ENCODE measurements at places on chromosomes 4 and X.

GRCh38 chr4:74547042-74547441, 102.1 kb downstream of the AREG start:
- no peak for DNase-seq

- no peak for DNase-seq
Observed at GRCh38 chr4:156191044-156191781, 237.5 kb upstream of the CTSO start.

DNA sequence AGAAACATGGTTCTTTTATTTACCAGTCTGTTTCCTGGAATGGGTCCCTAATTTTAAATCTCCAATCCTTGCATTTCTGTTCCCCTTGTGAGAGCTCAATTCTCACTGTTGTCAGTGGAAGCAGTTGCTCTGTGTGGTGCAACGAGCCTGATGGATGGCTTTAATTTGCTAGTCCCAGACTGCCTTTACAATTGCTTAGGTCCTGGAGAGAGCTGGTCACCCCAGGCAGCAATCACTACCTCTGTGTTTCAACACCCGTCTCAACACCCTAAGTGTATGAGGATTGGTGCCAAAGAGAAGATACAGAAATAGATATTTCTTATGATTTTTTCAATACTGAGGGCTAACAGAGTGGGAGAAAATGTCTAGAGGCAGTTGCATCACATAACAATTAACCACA, 873.8 kb downstream of the GLUD2 start:
- DNase-seq = no peak

DNA sequence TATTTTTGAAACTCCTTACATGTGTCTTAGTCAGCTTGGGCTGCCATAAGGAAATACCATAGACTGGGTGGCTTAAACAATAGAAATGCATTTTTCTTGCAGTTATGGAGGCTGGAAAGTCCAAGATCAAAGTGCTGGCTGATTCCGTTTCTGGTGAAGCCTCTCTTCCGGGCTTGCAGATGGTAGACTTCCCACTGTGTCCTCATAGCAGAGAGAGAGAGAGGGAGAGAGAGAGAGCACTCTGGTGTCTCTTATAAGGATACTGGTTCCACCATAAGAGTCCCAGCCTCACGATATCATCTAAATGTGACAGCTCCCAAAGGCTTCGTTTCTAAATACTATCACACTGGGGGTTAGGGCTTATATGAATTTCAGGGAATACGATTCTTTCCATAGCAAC, 39.7 kb downstream of the ENPEP start:
- no peak for DNase-seq

GRCh38 chr4:5212255-5213013, 161.2 kb downstream of the STK32B start:
- no peak for DNase-seq

GRCh38 chr4:16235209-16235608, 8.9 kb upstream of the TAPT1 start:
- no peak for DNase-seq

DNA sequence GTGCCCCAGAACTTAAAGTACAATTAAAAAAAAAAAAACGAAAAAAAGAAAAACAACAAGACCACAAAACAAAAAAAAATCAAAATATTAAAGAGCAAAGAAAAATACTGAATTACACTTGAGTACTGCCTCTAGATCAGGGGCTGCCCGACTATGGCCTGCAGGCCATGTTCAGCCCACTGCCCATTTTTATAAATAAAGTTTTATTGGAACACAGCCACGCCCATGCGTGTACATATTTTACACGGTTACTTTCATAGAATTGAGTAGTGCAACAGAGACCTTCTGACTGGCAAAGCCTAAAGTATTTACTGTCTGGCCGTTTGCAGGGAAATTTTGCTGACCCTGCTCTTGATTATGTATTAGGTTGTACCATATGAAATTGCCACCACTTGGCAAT, 130.5 kb downstream of the ATXN3L start:
- no peak for DNase-seq

- no peak for DNase-seq
Observed at GRCh38 chr4:6307230-6307629, 37.6 kb downstream of the WFS1 start.

DNA sequence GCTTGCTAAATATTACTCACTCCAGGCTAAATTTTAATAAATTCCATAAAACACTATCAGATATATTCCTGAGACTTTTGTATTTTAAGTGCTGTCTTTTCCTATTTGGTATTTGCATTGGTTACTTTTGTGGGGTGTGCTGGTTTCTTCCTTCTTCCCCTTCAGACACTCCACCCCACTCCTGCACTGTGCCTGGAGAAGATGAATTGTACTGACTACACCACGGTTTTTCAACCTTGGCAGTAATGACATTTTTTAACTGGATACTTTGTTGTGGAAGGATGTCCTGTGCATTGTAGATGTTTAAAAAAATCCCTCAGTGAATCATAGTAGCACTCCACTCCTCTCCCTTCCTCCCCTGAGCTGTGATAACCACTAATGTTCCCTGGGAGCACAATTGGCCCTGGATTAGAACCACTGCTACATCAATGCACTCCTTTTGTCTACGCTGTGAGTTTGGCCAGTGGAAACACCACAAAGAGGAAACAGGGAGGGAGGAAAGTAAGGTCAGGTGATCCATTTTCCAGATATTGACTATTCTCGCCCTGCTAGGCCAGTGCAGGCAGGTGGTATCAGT, 36.3 kb downstream of the SNCA start:
- no peak for DNase-seq

GRCh38 chr4:109648266-109648996, 54.8 kb downstream of the CASP6 start:
- no peak for DNase-seq

DNA sequence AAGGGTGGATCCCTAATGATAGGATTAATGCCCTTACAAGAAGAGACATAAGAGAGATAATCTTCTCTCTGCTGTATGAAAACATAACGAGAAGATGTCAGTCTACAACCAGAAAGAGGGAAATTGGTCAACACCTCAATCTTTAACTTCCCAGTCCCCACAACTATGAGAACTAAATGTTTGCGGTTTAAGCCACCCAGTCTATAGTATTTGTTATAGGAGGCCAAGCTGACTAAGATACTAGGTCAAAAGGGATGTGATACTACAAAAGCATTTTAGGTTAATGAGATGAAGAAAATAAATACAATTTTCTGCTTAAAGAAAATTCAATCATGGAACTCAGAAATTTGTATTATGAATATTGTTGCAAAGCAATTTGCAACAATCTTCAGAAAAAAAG, 55.4 kb upstream of the LHFPL1 start:
- DNase-seq = no peak

DNA sequence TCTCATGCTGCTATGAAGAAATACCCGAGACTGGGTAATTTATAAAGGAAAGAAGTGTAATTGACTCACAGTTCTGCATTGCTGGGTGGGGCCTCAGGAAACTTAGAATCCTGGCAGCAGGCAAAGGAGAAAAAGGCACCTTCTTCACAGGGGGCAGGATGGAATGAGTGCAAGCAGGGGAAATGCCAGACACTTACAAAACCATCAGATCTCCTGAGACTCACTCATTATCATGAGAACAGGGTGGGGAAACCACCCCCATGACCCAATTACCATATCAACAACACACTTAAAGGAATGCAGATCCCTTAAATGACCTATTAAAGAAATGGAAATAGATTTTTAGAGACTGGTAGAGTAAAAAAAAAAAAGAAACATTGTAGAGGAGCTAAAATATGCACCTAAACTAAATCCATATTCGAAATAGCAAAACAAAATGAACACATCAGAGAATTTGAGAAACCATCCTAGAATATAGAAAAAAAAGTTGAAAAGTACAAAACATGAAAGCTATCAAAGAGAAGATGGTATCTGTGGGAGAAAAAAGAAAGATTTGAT, 104.3 kb upstream of the UGT8 start:
- no peak for DNase-seq

GRCh38 chr4:6988016-6988715, 55.0 kb upstream of the TADA2B start:
- no peak for DNase-seq

DNA sequence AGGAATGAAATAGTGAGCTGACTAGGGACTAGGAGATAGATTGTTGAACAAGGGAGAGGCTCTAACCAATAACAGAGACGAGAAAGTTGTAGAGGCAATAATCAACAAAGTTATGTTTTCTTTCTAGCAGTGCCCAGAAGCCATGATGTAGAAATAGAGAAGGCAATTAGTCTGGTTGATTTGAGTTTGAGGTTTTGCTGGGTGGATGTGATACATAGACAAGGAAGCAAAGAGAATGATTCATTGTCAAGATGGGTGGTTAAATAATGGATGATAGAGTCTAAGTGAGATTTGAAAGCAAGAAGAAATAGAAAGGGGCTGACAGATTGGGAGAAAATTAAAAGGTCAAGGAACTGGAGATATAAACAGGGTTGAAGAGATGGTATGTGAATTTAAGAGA, 11.2 kb downstream of the RBM41 start:
- no peak for DNase-seq

DNA sequence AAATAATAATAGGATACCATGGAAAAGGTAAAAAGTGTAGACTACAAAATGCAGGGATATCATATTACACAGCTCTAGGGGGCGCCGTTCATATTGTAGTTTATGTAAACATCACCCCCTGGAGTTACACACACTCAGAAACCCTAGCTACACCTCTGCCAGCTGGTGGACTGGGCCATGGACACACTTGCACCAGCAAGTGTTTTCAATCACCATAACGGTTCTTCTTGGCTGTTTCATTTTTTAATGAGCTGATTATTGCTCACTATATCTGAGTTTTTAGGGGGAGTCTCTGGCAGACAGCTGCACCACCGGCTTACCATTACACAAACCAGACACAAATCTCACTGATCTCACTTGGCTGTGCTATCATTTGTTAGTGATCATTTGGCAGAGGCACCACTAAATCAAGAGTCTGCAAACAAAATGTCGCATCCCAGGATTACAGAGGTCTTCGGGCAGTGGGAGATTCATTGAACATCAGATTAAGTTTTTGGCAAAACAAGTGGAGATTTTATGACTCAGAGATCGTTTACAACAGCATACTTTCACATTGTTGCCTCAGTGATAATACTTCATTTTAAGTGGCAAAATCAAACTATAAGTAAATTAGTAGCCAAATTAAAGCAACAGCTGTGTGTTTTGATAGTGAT, 185.7 kb downstream of the UNC5C start:
- DNase-seq = no peak

- DNase-seq = no peak
Observed at GRCh38 chrX:5876984-5877596, 351.6 kb downstream of the NLGN4X start.

DNA sequence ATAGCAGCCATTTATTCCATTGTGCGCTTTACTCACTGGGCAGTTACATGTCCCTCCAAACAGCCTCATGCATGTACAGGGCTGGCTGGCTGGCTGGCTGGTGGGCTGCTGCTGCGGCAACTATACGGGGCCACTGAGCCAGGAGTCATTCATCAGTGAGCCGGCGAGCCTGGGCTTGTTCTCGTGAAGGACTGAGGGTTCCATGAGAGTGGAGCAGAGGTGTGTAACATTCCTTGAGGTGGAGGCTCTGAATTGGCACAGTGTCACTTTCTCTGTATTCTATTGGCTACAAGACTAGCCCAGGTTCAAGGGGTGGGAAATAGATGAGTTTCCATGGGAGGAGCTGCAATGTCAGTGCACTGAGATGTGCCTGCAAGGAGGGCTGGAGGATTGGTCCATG, 89.1 kb downstream of the ARHGAP10 start:
- DNase-seq = no peak

DNA sequence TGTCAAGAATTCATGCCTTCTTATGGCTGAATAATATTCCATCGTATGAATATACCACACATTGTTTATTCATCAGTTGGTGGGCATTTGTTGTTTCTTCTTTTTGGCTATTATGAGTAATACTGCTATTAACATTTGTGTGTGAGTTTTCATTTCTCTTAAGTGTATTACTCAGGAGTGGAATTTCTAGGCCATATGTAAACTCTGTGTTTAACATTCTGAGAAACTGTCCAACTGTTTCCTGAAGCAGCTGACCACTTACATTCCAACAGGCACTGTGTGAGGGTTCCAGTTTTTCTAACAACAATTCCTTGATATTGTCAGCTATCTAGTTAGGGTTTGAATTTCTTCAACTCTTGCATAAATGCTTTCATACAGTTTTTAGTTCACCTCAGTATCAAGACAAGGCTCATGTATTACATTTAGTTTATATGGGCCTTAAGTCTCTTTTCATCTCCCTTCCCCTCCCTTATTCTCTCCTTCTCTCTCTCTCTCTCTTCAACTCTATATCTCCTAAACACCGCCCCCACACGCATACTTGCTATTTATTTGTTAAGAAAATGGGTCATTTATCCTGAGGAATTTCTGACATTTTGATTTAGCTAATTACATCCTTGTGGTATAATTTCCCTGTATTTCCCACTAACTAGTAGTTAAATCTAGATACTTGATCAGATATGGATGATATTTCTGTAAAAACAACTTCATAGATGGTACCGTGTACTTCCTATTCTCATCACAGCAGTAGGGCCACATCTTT, 77.4 kb downstream of the WDR19 start:
- no peak for DNase-seq
